ENCODE measurements at places on chromosomes 7 and 10. TPM values are rescaled to one million over a fixed set of nuclear protein-coding genes. Genes with fewer than 3 reads are reported as not detected.

The EMX2 gene
- total RNA-seq: not detected

The VAX1 gene
- total RNA-seq: not detected

The SPACDR gene
- 4.3 TPM for total RNA-seq

The SFR1 gene
- 17.8 TPM for total RNA-seq

The ADIRF gene
- total RNA-seq: not detected

The DENND2A gene
- not detected for total RNA-seq

The HMX3 gene
- not detected for total RNA-seq

The NME8 gene
- not detected for total RNA-seq

The TAF3 gene
- 13.0 TPM for total RNA-seq

The HOXA3 gene
- not detected for total RNA-seq

The SPDYE16 gene
- total RNA-seq: 0.18 TPM

The ANKRD30A gene
- not detected for total RNA-seq

The BLNK gene
- not detected for total RNA-seq

The TIMM23B gene
- 14.8 TPM for total RNA-seq

The GPC2 gene
- total RNA-seq: 3.8 TPM

The GALNT11 gene
- total RNA-seq: 17.8 TPM

The DYNC1I1 gene
- total RNA-seq: not detected

The CDC123 gene
- 95.1 TPM for total RNA-seq

The GRID2IP gene
- 0.28 TPM for total RNA-seq

The TAS2R5 gene
- 1.5 TPM for total RNA-seq

The BHLHA15 gene
- total RNA-seq: 0.43 TPM

The PLXDC2 gene
- total RNA-seq: not detected

The AKR1C4 gene
- total RNA-seq: not detected

The STEAP1 gene
- 0.53 TPM for total RNA-seq

The CABCOCO1 gene
- total RNA-seq: not detected

The TUBB8 gene
- total RNA-seq: not detected

The OAT gene
- total RNA-seq: 21.3 TPM

The SEC31B gene
- total RNA-seq: 139 TPM

The VSTM2A gene
- not detected for total RNA-seq

The ACHE gene
- total RNA-seq: 0.13 TPM

The SPDYE2 gene
- total RNA-seq: not detected

The LIPN gene
- not detected for total RNA-seq

The CUTC gene
- 28.2 TPM for total RNA-seq

The HKDC1 gene
- 4.1 TPM for total RNA-seq

The ACTR3C gene
- total RNA-seq: 7.0 TPM

The CRHR2 gene
- total RNA-seq: not detected

The ARMH3 gene
- 22.8 TPM for total RNA-seq

The CYP3A7 gene
- not detected for total RNA-seq

The TPK1 gene
- total RNA-seq: 16.7 TPM

The NPFFR1 gene
- total RNA-seq: not detected

The ATG9B gene
- 7.9 TPM for total RNA-seq

The MRM2 gene
- 23.6 TPM for total RNA-seq
